ENCODE measurements at places on chromosomes 3 and 15.

DNA sequence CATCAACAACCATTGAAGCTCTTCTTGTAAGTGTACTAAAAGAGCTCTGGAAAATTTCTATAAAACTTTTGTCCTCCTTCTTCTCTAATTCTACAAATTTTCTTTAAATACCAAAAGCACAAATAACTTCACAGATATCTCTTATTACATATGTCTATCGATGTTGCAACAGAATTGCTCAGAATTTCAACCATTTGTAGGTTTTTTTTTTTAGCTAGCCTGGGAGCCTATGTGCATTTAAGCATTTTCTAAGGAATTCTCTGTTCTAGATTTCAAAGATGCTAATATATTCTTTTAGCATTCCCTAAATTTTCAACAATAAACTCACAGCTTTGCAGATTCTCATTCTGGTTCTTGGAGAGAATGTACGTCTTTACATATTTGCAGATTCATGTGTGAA, 774.3 kb upstream of the NR2F2 start:
- H3K36me3 ChIP-seq = no peaks in the 10 kb centered on the region
- DNase-seq = no peak
- H3K27me3 ChIP-seq = peaks cover 30% of the 10 kb centered on the region
- no peak overlapping the region for H3K4me3 ChIP-seq

- no peak overlapping the region for H3K4me3 ChIP-seq
- no peaks in the 10 kb centered on the region for H3K27me3 ChIP-seq
- DNase-seq = no peak
Measured at GRCh38 chr3:177602601-177603147, 405.4 kb upstream of the TBL1XR1 start.

GRCh38 chr3:57131210-57131588, 34.0 kb downstream of the IL17RD start:
- no peak overlapping the region for H3K27ac ChIP-seq
- no peak for DNase-seq
- H3K27me3 ChIP-seq = peaks cover 5% of the 10 kb centered on the region
- no peaks in the 10 kb centered on the region for H3K36me3 ChIP-seq
- H3K4me1 ChIP-seq = peaks cover 6% of the 10 kb centered on the region

- no peaks in the 10 kb centered on the region for H3K36me3 ChIP-seq
- peaks cover 30% of the 10 kb centered on the region for H3K27me3 ChIP-seq
- DNase-seq = peak; percentile 52
- H3K4me3 ChIP-seq = peak overlapping the region; percentile 20
- H3K4me1 ChIP-seq = peaks cover 4% of the 10 kb centered on the region
Measured at GRCh38 chr15:94844538-94845389, 613.4 kb downstream of the MCTP2 start.

- no peak for DNase-seq
- H3K27me3 ChIP-seq = peaks cover 4% of the 10 kb centered on the region
- H3K27ac ChIP-seq = peak overlapping the region; percentile 7
Measured at GRCh38 chr3:52809662-52810377, 15.2 kb downstream of the ITIH3 start.

DNA sequence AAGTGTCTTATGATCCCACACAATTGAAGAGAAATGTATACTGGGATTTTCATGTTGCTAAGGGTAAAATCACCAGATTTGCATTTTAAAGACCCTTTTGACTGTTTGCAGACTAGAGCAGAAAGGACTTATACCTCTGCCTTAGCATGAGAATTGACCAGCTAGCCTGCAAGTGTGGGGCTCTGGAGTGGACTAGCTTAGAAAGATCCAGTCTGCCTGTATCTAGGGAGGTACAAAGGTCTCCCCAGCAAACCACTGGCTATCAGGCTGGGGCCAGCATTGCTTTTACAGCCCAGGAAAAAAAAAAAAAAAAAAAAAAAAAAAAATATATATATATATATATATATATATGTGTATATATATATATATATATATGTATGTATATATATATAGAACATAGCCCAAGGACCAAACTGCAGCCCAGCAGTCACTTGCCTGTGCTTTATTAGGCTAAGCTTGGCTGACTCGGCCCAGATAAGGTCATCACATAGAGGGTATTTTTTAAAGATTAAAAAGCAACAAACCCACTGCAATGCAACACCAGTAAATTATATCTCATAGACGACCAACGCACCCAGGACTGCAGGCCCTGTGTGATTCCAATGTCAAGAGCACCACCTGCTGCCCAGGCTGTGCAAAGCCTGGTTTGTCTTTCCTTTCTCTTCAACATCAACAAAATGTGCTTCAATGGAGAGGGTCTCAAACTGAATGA, 63.7 kb downstream of the DCLK3 start:
- H3K4me3 ChIP-seq = no peak overlapping the region
- DNase-seq = peak; percentile 44
- H3K27me3 ChIP-seq = no peaks in the 10 kb centered on the region
- H3K36me3 ChIP-seq = no peaks in the 10 kb centered on the region
- H3K4me1 ChIP-seq = no peaks in the 10 kb centered on the region
- H3K27ac ChIP-seq = no peak overlapping the region

- no peak overlapping the region for H3K4me3 ChIP-seq
- H3K27me3 ChIP-seq = no peaks in the 10 kb centered on the region
- H3K4me1 ChIP-seq = peaks cover 11% of the 10 kb centered on the region
- DNase-seq = no peak
- peaks cover 6% of the 10 kb centered on the region for H3K36me3 ChIP-seq
Measured at GRCh38 chr3:143465666-143466065, 346.1 kb downstream of the CHST2 start.

All from activated naive CD8-positive, alpha-beta T cell treated with anti-CD3 and anti-CD28 coated beads, Interleukin-2, amount 10 ng/mL, durations not matched to agents 7 days and 5 days (primary cell).